ENCODE measurements at places on chromosomes 3 and 15.

DNA sequence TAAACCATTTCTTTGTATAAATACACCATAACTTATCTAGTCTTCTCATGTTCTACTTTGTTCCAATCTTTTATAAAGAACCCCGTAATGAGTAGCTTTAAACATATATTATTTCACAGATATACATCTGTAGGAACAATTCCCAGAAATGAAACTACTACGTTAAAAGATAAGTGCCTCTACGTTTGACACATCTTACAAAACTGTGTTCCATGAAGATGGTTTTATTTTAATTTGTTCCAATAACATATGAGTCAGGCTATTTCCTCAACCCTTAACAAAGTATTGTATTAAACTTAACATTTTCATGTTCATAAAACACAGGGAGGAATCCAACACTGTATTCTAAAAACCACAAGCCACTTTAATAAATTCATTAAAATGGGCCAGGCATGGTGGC, 52.9 kb downstream of the TRPM7 start:
- no peak for DNase-seq

DNA sequence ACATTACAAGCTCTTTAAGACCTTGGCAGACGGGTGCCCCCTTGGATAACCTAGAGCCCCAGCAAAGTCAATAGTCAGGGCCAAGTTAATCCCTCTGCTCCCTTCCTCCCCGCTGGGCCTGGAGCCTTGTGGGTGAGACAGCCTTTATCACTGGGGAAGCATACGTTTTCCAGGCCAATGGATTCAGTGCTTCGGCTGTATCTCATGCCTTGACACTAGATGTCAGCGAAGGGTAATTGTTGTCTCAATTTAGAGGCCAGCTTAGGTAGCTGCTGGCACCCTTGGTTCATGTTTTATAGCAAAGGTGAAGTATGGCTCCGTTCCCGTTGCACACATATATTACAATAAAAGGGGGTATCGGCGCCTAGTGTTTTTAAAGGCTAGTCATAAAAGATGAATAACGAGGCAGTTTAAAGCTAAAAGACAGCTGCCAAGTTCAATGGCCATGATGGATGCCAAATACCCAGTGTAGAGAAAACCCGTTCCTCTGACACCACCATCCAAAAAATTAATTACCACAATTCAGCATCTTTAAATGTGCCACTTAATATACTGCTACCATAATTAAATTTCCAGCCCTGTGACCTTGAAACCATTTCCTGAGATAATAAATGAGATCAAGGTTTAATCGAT, 52.3 kb upstream of the BNIP2 start:
- no peak for DNase-seq

- DNase-seq: no peak
Observed at GRCh38 chr15:60511351-60512031, 32.5 kb upstream of the ICE2 start.

DNA sequence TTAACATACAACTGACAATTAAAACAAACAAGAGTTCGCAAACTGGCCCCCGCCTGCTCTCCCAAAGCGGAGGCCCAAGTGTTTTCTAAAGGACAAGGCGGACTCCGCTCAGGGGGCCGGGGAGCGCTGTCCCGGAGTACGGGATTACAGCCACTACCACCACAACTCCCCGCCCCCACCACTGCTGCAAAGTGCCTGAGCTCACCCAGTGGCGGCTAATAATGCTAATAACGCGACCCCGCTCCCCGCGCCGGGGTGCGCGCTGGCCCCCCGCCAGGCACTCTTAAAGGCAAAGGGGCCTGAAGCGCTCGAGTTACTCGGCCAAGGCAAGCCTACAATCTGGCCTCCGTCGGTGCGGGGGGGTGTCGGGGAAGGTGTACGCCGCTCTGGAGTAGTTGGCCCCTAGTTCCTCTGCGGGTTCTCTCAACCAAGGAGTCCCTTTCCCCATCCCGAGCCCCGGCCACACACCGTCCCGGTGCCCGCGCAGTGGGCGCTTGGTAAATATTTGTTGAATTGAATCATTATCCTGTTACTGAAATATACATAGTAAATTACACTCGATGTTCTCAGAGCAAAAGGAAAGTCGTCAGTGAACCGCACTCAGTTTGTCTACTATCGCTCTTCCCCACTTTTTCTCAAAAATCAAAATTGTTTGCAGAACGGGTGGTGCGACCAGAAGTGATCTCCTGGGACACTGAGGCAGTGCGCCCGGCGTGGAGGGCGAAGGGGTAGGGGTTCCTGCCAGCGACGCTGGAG, 827 bp downstream of the WNT5A start:
- no peak for DNase-seq

DNA sequence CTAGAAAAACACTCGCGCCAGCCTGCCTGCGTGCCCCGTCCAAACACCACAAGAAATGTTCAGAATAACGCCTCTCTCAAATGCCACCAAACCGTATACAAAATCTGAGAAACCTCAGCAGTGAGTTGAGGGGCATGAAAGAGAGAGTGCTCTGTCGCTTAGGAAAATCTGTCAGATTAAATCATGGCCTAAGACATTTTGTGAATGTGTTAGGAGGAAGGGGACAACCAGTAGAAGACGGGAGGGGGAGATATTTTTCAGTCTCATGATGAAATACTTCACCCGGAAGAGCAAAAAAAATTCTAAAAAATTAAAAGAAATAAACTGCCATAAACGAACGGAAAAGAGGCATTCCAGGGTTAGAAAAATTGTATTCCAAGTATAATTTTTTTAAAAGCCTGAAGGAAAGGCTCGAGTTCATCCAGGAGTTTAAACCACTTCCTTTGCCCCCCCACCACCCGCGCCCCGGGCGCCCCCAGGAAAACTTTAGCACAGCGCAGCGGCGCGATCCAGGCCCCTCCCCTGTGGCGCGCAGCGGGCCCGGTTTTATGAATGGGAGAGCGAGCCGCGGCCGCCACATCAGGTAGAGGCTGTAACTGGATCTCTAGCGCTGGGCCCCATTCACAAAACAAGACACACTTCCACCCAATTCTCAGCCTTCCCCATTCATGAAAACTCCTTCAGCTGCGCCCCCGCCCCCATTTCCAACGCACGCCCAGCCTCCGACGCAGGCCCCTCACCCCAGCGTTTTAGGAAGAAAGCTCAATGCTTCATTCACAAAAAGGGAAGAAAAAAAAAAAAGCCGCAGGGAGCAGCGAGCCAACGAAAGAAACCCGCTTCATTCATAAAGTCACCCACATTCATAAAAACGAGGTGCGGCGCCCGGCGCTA, 1.4 kb downstream of the ETV5 start:
- no peak for DNase-seq

GRCh38 chr15:57334257-57334656, 42.0 kb upstream of the CGNL1 start:
- DNase-seq: no peak

GRCh38 chr3:187995667-187996066, 158.3 kb upstream of the LPP start:
- no peak for DNase-seq

GRCh38 chr3:74263031-74263430, 351.4 kb downstream of the CNTN3 start:
- DNase-seq: no peak

- DNase-seq: no peak
Observed at GRCh38 chr15:78932258-78932808, 12.5 kb downstream of the CTSH start.

DNA sequence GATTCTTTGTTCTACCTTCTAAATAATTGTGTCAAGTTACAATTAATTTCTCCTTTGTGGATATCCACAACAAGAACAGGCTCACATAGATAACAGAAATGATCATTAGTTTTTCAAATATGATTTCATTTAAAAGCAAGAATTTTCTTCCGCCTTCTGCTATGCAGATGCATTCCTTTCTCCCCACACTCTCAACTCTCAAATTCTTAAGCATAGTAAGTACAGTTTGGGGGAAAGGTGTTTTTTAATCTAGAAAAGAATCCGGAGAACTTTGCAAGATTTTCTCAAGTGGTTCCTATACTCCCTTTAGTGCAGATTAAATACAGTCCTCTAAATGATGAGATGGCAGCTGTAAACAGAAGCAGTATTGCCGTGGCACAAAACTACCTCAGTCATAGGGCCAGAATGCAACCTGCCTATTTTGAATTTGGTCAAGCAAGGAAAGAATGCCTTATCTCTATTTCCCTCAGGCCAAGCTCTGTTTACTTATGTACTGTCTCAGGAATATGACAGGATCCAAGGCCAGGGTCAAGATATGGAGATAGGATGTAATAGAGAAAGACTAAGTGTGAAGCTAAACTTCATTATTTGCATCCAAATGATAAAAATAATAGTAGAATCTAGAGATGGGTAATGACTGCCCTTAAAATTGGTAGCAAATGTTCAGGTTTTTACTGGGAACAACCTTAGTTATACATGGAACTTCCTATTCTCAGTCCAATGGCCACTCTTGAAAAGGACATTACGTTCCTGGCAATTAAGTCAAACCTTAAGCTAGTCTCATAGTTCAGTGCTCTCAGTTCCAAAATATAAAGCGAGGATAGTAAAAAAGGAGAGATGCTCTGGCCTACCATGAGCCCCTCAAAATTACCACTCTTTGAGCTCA, 77.3 kb upstream of the PHLDB2 start:
- DNase-seq: no peak

GRCh38 chr3:40975711-40976121, 223.6 kb upstream of the CTNNB1 start:
- DNase-seq: no peak

GRCh38 chr3:49844464-49845183, 11.7 kb downstream of the TRAIP start:
- DNase-seq: no peak

DNA sequence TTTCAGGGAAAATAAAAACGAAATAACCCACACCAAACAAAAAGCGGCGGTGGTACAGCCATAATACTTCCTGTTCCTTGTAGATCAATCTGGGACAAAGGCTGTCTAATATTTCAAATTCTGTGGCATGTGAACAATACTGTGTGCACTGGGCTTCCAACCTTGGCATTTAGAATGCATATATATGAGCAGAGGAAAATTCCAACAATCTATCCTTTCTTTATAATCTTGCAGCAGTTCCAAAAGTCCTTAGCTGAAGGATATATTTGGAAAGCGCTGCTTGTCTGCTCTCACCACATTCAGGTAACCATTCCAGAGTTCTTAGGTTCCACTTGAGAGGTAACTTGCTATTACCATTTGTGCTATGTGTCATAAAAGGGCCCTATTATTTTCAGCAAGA, 231.8 kb downstream of the RBMS3 start:
- DNase-seq: no peak

DNA sequence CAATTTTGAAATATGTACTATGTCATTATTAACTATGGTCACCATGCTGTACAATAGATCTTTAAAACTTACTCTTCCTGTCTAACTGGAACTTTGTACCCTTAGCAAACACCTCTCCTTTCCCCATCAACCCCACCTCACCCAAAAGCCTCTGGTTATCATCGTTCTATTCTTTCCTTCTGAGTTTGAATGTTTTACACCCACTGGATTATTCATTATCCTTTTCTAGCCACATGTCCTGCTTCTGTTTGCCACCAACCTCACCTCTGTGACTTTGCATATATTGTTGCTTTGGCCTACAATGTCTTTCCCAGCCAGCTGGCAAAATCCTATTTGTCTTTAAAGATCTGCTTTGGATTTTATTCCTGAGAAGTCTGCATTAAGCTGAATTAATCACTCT, 102.6 kb upstream of the TSPAN3 start:
- no peak for DNase-seq

DNA sequence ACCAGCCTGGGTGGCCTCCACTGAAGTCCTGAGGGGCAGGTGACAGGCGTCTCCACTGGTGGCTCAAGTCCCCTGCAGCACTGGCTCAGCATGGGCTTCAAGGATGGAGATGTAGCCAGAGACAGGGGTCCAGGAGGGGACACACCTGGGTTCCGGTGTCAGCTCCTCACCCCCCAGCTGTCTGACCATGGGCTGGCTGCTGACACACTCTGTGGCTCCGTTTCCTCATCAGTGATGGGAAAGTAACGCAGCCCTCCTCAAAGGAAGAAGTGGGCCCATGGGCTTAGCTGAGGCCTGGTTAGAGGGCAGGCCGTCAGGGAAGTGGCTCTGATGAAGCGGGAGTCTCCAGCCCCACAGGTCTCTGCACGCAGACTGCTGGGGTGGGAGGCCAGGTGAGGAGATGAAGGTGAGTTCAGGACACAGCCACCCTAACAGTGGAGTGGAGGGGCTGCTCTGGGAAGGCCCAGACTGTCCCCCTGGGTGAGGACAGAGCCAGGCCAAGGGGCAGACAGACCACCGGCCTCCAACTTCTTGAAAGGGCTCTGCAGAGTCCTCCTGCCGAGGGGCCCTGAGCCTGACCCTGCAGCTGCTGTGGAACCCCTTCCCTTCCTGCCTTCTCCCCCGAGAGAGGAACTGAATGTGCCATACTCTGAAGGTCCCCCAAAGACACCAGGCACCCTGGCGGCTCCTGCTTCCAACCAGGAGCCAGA, 24.0 kb downstream of the PSTPIP1 start:
- DNase-seq: no peak

DNA sequence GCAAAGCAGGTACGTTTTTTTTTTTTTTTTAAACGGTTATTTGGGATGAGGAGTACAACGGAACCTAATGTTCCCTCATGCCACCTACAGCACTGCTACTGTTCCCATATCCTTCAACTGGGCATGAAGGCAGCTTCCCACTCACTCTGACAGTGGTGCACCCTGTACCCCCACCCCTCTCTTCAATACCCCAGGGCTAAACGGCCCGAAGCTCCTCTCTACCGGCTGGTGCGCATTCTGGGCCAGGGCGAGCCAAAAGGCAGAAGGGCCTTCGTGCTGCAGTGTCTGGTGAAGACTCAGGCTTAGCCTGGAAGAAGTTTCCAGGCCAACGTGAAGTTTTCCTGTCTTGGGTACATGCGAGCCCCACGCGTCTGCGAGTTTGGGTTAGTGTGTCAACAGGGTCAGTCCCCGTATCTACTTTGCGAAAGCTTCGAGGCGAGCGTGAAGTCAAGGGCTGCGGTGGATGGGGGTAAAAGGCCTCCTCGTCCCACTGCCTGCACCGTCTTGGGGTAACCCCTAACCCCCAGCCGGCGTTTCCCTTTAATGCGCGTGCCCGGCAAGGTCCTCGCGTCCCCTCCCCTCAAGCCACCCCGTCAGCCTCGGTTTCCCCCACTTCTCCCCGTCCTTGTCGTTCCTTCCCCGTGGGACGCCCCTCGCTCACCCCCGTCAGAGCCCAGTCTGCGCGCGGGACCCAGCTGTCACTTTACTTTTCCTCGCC, 765 bp upstream of the UBE2E2 start:
- no peak for DNase-seq

DNA sequence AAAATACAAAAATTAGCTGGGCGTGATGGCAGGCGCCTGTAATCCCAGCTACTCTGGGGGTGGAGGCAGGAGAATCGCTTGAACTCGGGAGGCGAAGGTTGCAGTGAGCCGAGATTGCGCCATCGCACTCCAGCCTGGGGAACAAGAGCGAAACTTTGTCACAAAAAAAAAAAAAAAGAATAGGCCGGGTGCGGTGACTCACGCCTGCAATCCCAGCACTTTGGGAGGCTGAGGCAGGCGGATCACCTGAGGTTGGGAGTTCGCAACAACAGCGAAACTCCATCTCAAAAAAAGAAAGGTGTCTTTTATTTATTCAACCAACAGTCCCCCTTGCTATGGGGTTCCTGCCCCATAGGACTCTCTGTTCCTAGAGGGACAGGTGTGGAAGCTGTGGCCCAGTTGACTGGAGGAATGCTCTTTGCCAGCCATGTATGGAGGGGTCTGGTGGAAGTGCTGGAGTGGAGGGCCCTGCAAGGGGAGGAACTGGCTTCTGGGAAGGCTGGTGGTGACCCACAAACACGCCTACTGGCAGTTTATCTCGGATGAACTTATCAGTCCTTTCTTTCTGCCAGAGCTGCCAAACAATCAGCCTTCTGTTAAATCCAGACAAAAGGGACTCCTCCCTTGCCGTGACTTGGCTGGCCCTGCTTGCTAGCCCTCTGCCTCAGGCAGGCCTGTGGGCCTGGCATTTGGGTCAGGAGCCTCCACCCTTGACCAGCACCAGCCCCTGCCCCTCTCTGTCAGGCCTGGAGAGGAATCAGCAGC, 4.6 kb upstream of the DAG1 start:
- no peak for DNase-seq

Measured in HS-5 (cell line).